Caki2 (cell line): ENCODE measurements at places on chromosomes 4 and X.

DNA sequence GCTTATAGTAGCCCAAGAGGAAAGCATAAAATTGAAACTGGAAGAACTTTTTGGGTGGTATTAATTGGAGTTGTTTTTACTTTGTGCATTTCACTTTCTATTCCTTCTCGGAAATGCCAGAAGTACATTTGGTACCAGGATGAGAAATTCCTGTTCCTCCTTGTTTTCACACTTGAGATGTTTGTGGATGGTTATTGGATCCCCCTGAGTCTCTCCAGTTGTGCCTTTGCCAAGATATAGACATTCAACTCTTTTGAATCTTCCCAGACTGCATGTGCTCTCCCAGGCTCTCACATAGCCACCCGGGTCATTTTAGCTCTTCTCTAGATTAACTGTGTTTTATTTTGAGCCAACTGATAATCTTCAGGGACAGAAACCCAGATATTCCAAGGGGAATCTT is 120.5 kb downstream of the AFF1 start:
- no peak for DNase-seq

- DNase-seq, result no peak
These were observed 50.0 kb downstream of the C4orf46 start for GRCh38 chr4:158621729-158622128.

- no peak for DNase-seq
These were observed 115.2 kb upstream of the AGA start for GRCh38 chr4:177557416-177557815.

DNA sequence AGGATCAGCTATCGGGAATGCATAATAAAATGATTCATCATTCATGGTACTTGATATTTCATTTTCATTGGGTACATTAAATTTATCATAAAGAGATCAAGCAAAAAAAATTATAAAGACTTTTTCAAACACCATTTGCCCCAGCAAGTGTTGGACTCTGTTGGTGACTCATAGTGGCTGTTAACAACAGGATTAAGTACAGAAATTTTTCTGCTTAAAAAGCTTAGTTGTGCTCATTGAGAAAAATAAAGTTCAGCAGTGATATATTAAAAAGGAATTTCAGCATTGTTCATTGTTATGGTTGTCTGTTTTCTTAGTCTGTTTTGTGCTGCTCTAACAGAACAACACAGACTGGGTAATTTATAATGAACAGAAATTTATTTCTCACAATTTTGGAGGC is 86.2 kb upstream of the PCDH10 start:
- DNase-seq, result no peak

- DNase-seq, result no peak
These were observed 233.8 kb downstream of the ENOX2 start for GRCh38 chrX:130669233-130669632.

- no peak for DNase-seq
These were observed 35.2 kb downstream of the ARSF start for GRCh38 chrX:3076416-3076991.

GRCh38 chr4:113300471-113300928 is 251.0 kb downstream of the ANK2 start:
- peak; percentile 46 for DNase-seq

GRCh38 chr4:108109997-108110416 is 58.7 kb downstream of the LEF1 start:
- DNase-seq, result no peak
